ENCODE measurements at places on chromosomes 11 and 22. TPM values are rescaled to one million over a fixed set of nuclear protein-coding genes. Genes with fewer than 3 reads are reported as not detected.
A peak's percentile ranks its signal among the peaks of the same experiment; 100 is the strongest.

DNA sequence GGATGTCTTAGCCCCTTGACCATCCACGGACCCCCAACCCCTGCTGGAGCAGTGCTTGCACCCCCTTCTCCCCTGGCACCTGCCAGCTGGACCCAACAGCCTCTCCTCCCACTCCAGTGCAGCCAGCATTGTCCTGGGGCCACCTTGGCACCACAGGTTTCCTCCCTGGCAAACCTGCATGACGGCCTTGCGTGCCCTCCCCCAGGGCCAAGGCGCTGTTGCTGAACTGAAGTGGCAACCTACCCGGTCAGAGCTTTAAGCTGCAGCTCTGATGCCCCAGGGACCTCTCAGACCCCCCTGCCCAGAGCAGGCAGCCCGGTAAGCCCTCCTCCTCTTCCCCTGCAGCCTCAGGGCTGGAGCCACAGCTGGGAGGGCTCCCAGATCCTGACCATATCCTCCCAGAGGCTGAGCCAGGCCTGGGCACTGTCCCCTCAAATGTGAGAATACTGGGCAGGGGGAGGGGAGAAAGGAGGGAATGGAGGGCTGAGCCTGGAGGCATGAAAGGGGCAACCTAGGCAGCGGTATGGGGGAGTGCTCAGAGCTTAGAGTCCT lies 1.8 kb upstream of the LRRC75B start:
- H3K27me3 ChIP-seq = peaks cover 7% of the 10 kb centered on the region
- no peak overlapping the region for H3K27ac ChIP-seq
- H3K36me3 ChIP-seq = no peaks in the 10 kb centered on the region
- peaks cover 8% of the 10 kb centered on the region for H3K4me1 ChIP-seq
- no peak overlapping the region for H3K4me3 ChIP-seq

DNA sequence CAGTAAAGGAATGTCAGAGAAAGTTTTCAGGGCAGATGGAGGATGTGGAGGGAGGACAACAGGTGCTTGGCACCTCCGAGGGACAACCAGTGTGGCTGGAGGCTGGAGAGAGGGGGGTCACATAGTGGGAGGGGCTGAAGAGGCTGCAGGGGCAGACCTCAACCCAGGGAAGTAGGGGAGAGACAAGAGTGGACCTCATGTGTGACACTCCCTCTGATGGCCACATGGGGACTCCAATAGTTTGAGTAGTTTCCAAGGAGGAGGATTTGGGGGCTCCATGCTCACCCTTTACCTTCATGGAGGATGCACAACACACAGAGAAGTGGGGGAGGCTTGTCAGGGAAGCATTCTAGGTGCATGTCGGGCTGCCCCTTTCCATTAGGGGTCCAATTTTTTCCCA lies 35.1 kb upstream of the ASPHD2 start:
- no peaks in the 10 kb centered on the region for H3K36me3 ChIP-seq
- H3K27ac ChIP-seq = no peak overlapping the region
- H3K27me3 ChIP-seq = no peaks in the 10 kb centered on the region

DNA sequence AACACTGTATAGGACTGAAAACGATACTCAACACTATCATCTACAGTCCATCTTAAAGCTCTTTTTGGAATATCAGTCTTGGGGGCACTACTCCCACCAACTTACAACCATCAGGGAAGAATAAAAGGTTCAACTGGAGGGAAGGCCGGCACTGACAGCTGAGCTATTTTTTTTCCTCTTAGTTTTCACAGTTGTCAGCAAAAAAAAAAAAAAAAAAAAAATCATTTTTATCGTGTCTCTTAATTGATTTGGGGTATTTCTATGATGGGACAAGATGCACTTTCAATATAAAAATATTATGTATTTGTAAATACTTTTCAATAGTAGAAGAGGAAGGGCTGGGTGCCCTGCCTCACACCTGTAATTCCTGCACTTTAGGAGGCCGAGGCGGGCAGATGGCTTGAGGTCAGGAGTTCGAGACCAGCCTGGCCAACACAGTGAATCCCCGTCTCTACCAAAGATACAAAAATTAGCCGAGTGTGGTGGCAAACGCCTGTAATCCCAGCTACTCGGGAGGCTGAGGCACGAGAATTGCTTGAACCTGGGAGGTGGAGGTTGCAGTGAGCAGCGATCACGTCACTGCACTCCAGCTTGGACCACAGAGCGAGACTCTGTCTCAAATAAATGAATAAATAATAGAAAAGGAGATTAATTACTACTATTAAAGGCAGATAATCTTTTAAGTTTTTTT lies 1.5 kb downstream of the KIF18A start:
- no peak for DNase-seq
- no peak overlapping the region for H3K27ac ChIP-seq
- peaks cover 2% of the 10 kb centered on the region for H3K27me3 ChIP-seq
- peak overlapping the region; percentile 58 for H3K4me3 ChIP-seq
- H3K4me1 ChIP-seq = peaks cover 12% of the 10 kb centered on the region

GRCh38 chr22:38347181-38347943 lies 30.1 kb upstream of the CSNK1E start:
- peak overlapping the region; percentile 33 for H3K4me3 ChIP-seq
- no peak overlapping the region for H3K27ac ChIP-seq
- no peaks in the 10 kb centered on the region for H3K36me3 ChIP-seq
- peak; percentile 49 for DNase-seq

GRCh38 chr22:17827466-17827865 lies 53.2 kb upstream of the BID start:
- peaks cover 14% of the 10 kb centered on the region for H3K4me1 ChIP-seq
- no peak overlapping the region for H3K4me3 ChIP-seq
- H3K27ac ChIP-seq = no peak overlapping the region

DNA sequence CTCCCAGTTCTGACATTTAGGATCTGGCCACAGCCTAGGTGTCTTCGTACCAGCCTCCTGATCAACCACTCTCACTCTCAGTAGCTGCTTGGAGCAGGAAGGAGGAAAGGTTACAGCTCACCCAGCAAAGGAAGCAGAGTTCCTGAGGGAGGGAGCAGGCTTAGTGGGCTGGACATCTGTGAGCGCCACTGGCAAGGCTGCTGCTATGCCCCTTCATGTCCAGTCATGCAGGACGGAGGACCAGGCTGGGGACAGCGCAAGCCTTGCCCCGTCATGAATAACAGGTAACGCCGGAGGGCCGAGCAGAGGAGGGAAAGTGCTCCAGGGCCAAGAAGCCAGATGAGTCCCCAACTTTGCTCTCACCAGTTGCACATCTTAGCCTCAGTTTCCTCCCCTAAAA lies 25.8 kb downstream of the TPST2 start:
- H3K27ac ChIP-seq = no peak overlapping the region
- no peaks in the 10 kb centered on the region for H3K27me3 ChIP-seq
- no peak overlapping the region for H3K4me3 ChIP-seq
- peaks cover 16% of the 10 kb centered on the region for H3K4me1 ChIP-seq

- DNase-seq = no peak
- H3K27ac ChIP-seq = no peak overlapping the region
- peaks cover 6% of the 10 kb centered on the region for H3K4me1 ChIP-seq
- H3K27me3 ChIP-seq = no peaks in the 10 kb centered on the region
These were observed 892.9 kb downstream of the OPCML start for GRCh38 chr11:132639403-132639802.

- no peak for DNase-seq
- peaks cover 6% of the 10 kb centered on the region for H3K36me3 ChIP-seq
- no peaks in the 10 kb centered on the region for H3K4me1 ChIP-seq
- peaks cover 5% of the 10 kb centered on the region for H3K27me3 ChIP-seq
- H3K27ac ChIP-seq = no peak overlapping the region
These were observed 353.8 kb downstream of the TMEM135 start for GRCh38 chr11:87391496-87391895.

DNA sequence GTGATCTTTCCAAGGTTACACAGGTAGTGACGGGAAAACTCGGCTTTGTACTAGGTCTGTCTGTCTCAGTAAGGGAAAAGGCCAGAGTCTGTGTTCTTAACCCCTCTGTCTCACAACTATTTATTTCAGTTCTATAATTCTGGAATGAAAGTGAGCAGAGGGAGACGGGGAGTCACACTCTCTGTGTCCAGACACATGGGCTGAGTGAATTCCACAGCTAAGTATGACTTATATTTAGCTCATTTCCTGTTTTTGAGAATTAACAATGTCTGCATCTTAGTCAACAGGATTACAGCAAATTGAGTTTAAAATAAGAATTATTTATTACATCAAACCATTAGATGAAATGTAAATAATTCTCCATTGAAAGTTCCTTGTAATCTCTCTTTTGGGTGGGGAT lies 62.5 kb upstream of the OR4B1 start:
- no peak for DNase-seq
- H3K4me1 ChIP-seq = no peaks in the 10 kb centered on the region
- no peak overlapping the region for H3K27ac ChIP-seq
- H3K4me3 ChIP-seq = no peak overlapping the region

DNA sequence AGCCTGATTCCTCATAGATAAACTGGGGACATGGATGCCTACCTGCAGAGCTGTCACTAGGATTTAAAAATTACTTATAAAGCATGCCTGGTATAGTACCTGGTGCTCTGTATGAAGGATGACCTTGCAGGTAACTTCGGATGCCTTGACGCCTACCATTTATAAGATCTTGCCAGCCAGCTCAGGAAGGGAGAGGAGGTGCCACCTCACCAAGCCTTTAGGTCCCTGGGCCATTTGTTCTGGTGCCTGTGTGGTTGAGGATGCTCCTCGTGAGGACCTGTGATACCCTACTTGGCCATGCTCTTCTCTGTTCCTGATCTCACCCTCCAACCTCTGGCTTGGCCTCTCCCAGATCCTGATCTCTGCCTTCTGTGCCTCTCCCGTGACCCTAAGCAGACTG lies 85.2 kb downstream of the FDX1 start:
- H3K27ac ChIP-seq = no peak overlapping the region
- H3K36me3 ChIP-seq = no peaks in the 10 kb centered on the region
- DNase-seq = no peak
- no peak overlapping the region for H3K4me3 ChIP-seq
- H3K4me1 ChIP-seq = no peaks in the 10 kb centered on the region
- peaks cover 6% of the 10 kb centered on the region for H3K27me3 ChIP-seq

- no peaks in the 10 kb centered on the region for H3K36me3 ChIP-seq
- H3K27ac ChIP-seq = no peak within 1 kb of the TSS
- H3K27me3 ChIP-seq = no peaks in the 10 kb centered on the region
- H3K4me3 ChIP-seq = no peak within 1 kb of the TSS
These were observed at the start of gene HBD for GRCh38 chr11:5234381-5234834. HBD (minus strand) TSS chr11:5234483; CDS start chr11:5234433, 50 bp downstream.

DNA sequence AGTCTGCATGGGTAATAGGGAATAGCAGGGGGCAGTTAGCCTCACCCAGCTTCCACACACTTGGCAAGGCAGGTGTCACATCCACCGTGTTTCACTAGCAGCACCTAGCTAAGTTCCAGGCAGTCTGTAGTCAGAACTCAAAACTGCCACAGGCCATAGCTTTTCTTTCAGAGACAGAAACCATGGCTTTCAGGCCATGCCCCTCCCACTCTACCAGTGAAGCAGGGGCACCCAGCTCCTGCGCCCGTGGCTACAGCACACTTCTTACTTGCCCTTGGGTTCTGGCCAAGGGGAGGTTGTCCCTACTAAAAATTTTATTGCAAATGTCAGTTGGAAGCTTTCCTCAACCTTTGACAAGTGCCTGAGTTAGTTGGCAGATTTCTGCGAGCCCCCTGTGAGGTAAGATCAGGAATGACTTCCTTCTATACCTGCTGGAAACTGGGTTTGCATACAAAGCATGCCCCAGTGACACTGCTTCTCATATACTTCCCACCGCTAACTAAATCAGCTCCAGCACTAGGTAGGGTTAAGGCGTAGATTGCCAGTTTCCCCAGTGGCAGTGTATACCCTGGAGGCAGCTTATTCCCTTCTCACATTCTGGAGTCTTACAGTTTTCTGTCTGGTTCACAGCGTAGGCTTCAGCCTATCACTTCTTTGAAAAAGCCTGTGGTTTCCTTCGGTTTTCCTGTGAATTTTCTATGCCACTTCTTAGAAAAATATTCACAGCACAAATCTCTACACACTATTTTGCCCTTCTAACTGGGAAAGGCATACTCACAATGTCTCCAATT lies 139.0 kb upstream of the LUZP2 start:
- DNase-seq = no peak
- no peaks in the 10 kb centered on the region for H3K27me3 ChIP-seq
- no peaks in the 10 kb centered on the region for H3K4me1 ChIP-seq
- H3K36me3 ChIP-seq = peaks cover 9% of the 10 kb centered on the region

- H3K36me3 ChIP-seq = no peaks in the 10 kb centered on the region
- DNase-seq = no peak
- H3K4me1 ChIP-seq = peaks cover 3% of the 10 kb centered on the region
- H3K27ac ChIP-seq = no peak overlapping the region
These were observed 29.2 kb downstream of the SC5D start for GRCh38 chr11:121321614-121322243.

GRCh38 chr11:20762116-20762844 lies 92.9 kb downstream of the NELL1 start:
- H3K4me1 ChIP-seq = peaks cover 3% of the 10 kb centered on the region
- H3K27ac ChIP-seq = no peak overlapping the region
- H3K4me3 ChIP-seq = no peak overlapping the region
- no peaks in the 10 kb centered on the region for H3K27me3 ChIP-seq

DNA sequence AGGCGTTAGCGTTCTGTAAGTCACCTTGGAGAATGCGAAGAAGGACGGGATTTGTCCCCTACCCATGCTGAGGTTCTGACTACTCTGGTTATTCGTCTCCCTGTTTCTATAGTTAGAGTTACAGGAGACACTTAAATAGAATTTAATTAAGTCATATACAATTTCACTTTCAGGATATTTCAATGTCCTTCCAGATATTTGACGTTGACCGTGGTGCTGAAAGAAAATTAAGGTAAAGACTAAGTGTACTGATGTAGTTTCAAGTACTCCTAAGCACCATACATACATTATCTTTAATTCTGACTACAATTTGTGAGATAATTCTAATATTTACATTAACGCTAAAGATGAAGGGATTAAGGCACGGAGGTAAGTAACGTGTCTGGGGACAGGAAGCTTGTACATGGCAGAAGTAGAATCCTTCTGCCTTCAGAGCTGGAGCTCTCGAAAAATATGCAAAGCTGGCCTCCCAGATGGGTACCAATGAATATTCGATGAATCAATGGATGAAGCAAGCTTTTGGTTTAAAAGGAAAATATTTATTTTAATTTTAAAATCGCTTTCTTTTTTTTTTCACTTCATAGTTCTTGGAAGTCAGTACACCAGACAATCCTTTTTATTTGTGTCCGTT lies 539 bp upstream of the SLC36A4 start:
- peak overlapping the region; percentile 53 for H3K27ac ChIP-seq
- DNase-seq = no peak
- H3K36me3 ChIP-seq = no peaks in the 10 kb centered on the region
- peak overlapping the region; percentile 99 for H3K4me3 ChIP-seq
- H3K27me3 ChIP-seq = peaks cover 4% of the 10 kb centered on the region
- H3K4me1 ChIP-seq = peaks cover 14% of the 10 kb centered on the region

GRCh38 chr11:67034350-67034749 lies 11.4 kb downstream of the SYT12 start:
- no peaks in the 10 kb centered on the region for H3K4me1 ChIP-seq
- H3K27ac ChIP-seq = no peak overlapping the region
- no peak overlapping the region for H3K4me3 ChIP-seq

GRCh38 chr11:62611705-62612365 lies 740 bp downstream of the EML3 start:
- H3K27me3 ChIP-seq = peaks cover 8% of the 10 kb centered on the region
- no peaks in the 10 kb centered on the region for H3K36me3 ChIP-seq
- H3K27ac ChIP-seq = peak overlapping the region; percentile 70
- peak overlapping the region; percentile 93 for H3K4me3 ChIP-seq
- peaks cover 4% of the 10 kb centered on the region for H3K4me1 ChIP-seq

GRCh38 chr11:76944225-76944624 lies 83.5 kb downstream of the ACER3 start:
- no peak overlapping the region for H3K4me3 ChIP-seq
- H3K27me3 ChIP-seq = no peaks in the 10 kb centered on the region
- no peaks in the 10 kb centered on the region for H3K4me1 ChIP-seq
- peaks cover 21% of the 10 kb centered on the region for H3K36me3 ChIP-seq
- H3K27ac ChIP-seq = no peak overlapping the region
- no peak for DNase-seq

The RHOG gene
- 6.6 TPM for total RNA-seq

The KCNC1 gene
- total RNA-seq = 12.6 TPM

The SRSF8 gene
- total RNA-seq = 45.2 TPM

The KRTAP5-7 gene
- not detected for total RNA-seq

The SYT7 gene
- 93.6 TPM for total RNA-seq

The KIAA1671 gene
- 15.3 TPM for total RNA-seq

The THRSP gene
- not detected for total RNA-seq

The RHOD gene
- total RNA-seq = not detected
